ENCODE measurements at places on chromosomes 11 and 22. TPM values are rescaled to one million over a fixed set of nuclear protein-coding genes. Genes with fewer than 3 reads are reported as not detected.

NAALAD2 gene
- total RNA-seq, result 0.90 TPM

CCDC89 gene
- total RNA-seq, result 1.3 TPM

SYNGR1 gene
- 13.0 TPM for total RNA-seq

MMP8 gene
- total RNA-seq, result not detected

C11orf91 gene
- total RNA-seq, result not detected

TBCEL gene
- 19.6 TPM for total RNA-seq

IGSF22 gene
- total RNA-seq, result not detected

FOXRED2 gene
- 3.9 TPM for total RNA-seq

ZBED4 gene
- 9.9 TPM for total RNA-seq

GUCY1A2 gene
- total RNA-seq, result 6.0 TPM

MS4A15 gene
- not detected for total RNA-seq

PDE3B gene
- total RNA-seq, result 0.36 TPM

OR5D18 gene
- total RNA-seq, result not detected

OR52H1 gene
- total RNA-seq, result not detected

CREB3L1 gene
- 31.3 TPM for total RNA-seq

KRTAP5-9 gene
- not detected for total RNA-seq

RANBP1 gene
- 156 TPM for total RNA-seq

OR2AG1 gene
- not detected for total RNA-seq

ALDH3B1 gene
- total RNA-seq, result 14.6 TPM

P2RX3 gene
- total RNA-seq, result not detected

NFAM1 gene
- not detected for total RNA-seq

ISX gene
- total RNA-seq, result not detected

LRRC74B gene
- total RNA-seq, result not detected

AIFM3 gene
- total RNA-seq, result not detected

SHISAL1 gene
- total RNA-seq, result 7.5 TPM

RASSF7 gene
- 11.3 TPM for total RNA-seq

RIC8A gene
- 136 TPM for total RNA-seq

SLC22A8 gene
- total RNA-seq, result not detected

TRIOBP gene
- total RNA-seq, result 167 TPM

RIC3 gene
- total RNA-seq, result not detected

TECTA gene
- total RNA-seq, result 0.65 TPM

ARHGAP20 gene
- total RNA-seq, result 0.90 TPM

SLC35F2 gene
- total RNA-seq, result 5.4 TPM

SIPA1 gene
- 10.7 TPM for total RNA-seq

TBX10 gene
- total RNA-seq, result not detected

RTN4R gene
- total RNA-seq, result 0.54 TPM

RIMBP3C gene
- total RNA-seq, result 0.18 TPM

MRGPRE gene
- not detected for total RNA-seq

BIK gene
- total RNA-seq, result not detected

CELSR1 gene
- 2.3 TPM for total RNA-seq

CRYBA4 gene
- not detected for total RNA-seq

UPK2 gene
- not detected for total RNA-seq

Data from cardiac atrium fibroblast (primary cell).